ENCODE measurements at places on chromosomes 7 and 10. TPM values are rescaled to one million over a fixed set of nuclear protein-coding genes. Genes with fewer than 3 reads are reported as not detected.

GRCh38 chr7:129094501-129094900, 39.6 kb upstream of the TNPO3 start:
- H3K27ac ChIP-seq, result no peak overlapping the region
- H3K4me3 ChIP-seq, result no peak overlapping the region
- DNase-seq, result no peak
- no peaks in the 10 kb centered on the region for H3K4me1 ChIP-seq

DNA sequence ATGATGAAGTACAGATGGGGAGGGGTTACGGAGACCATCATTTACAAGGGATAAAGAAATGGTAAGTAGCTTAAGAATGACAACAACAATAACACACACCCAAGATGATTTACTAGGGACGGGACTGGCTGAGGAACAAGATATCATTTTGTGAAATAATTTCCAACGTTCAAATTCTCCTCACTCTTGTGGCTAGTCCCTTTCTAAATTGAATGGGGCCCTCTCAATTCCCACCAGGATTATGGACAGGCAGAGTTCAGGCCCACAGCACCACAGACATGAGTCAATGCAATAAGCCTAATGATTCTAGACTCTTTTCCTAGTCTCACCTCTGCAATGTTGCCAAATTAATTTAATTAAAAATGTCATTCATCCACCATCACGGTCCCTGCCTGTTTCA, 448.1 kb downstream of the KCNMA1 start:
- no peaks in the 10 kb centered on the region for H3K36me3 ChIP-seq
- no peaks in the 10 kb centered on the region for H3K27me3 ChIP-seq
- H3K27ac ChIP-seq, result no peak overlapping the region
- no peak overlapping the region for H3K4me3 ChIP-seq

DNA sequence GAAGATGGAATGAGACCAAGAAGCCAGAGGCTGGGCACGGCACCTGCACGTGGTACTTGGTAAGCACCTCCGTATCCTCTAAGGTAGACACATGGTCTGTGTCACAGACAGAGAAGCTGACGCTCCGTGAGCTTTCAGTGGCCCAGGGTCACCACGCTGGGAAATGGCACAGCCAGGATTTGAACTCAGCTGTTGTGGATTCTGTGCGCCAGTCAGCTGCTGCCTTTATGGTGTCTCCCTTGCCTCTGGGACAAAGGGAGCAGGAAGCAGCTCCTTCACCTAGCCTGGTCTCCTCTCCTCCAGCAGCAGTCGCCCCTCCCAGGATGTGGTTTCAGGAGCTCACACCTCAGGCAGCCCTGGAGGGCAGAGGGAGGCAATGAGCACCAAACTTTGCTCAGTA, 110.8 kb downstream of the ARHGAP22 start:
- H3K36me3 ChIP-seq, result no peaks in the 10 kb centered on the region
- H3K27me3 ChIP-seq, result no peaks in the 10 kb centered on the region
- no peak overlapping the region for H3K4me3 ChIP-seq
- H3K27ac ChIP-seq, result no peak overlapping the region
- peaks cover 18% of the 10 kb centered on the region for H3K4me1 ChIP-seq
- DNase-seq, result no peak

GRCh38 chr10:47415520-47416304, 31.6 kb upstream of the ZNF488 start:
- H3K27me3 ChIP-seq, result peaks cover 15% of the 10 kb centered on the region
- peak; percentile 33 for DNase-seq
- H3K36me3 ChIP-seq, result no peaks in the 10 kb centered on the region
- H3K4me1 ChIP-seq, result peaks cover 3% of the 10 kb centered on the region

GRCh38 chr10:113340282-113340681, 212.6 kb upstream of the HABP2 start:
- H3K4me3 ChIP-seq, result no peak overlapping the region
- H3K4me1 ChIP-seq, result no peaks in the 10 kb centered on the region
- DNase-seq, result peak; percentile 10

DNA sequence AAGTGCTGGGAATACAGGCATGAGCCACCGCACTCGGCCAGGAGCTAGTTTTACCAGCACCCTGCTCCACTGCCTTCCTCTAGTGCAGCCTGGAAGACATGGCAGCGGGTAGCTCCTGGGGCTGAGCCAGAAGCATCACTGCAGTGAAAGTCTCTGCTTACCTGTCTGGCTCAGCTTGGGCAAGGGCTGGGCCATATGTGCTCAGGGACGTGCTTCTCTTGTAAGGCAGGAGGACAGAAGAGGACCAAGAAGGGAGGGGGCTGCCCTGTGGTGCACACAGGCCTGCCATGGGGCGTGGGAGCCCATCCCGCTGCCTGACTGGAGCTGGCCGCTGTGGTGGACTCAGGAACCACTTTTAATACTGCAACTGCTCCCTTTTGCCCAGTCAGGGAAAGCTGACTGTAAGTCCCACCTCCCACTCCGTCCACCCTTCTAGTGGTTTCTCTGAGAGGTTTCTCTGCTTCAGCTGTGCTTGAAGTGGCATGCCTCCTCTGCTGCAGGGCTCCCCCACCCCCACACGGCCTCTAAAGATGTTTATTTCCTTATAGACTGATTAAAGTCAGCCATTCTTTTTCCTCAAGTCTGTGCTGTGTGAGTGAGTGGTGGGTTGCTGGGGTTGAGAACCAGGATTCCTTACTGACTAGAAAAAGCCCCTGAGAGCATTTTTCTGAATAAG, 25.3 kb upstream of the C10orf95 start:
- H3K4me1 ChIP-seq, result no peaks in the 10 kb centered on the region
- no peak overlapping the region for H3K27ac ChIP-seq
- no peaks in the 10 kb centered on the region for H3K27me3 ChIP-seq
- DNase-seq, result no peak
- peaks cover 13% of the 10 kb centered on the region for H3K36me3 ChIP-seq
- no peak overlapping the region for H3K4me3 ChIP-seq

DNA sequence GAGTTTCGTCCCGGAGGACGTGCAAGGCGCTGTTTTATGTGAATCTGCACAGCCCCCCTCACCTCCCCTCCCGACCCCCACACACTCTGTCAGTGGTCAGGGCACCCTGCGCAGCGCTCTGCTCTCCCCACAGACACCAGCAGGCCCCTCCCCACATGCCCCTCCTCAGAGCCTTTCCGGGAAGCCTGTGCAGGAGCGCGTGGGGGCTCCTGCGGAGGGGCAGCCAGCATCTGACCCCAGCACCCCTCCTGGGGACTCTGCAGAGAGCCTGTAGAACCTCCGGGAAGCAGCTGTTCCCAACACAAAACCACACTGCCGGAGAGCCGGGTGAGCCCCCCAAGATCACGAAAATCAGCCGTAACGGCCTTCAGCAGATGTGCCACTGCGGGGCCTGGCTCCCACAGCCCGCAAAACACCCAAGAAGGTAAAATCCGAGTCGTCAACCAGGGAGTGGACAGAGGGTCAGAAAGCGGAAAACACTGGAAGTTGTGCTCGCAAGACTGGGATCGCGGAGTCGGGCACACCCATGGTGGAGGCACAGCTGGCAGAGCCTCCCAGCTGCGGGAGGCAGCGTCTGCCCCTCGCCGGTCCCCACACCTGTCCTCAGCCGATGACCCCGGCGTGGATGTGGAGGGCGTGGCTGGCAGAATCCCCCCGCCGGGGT, 53.8 kb upstream of the PDGFA start:
- no peaks in the 10 kb centered on the region for H3K4me1 ChIP-seq
- H3K4me3 ChIP-seq, result no peak overlapping the region
- H3K27ac ChIP-seq, result no peak overlapping the region
- H3K27me3 ChIP-seq, result no peaks in the 10 kb centered on the region
- DNase-seq, result no peak
- no peaks in the 10 kb centered on the region for H3K36me3 ChIP-seq

DNA sequence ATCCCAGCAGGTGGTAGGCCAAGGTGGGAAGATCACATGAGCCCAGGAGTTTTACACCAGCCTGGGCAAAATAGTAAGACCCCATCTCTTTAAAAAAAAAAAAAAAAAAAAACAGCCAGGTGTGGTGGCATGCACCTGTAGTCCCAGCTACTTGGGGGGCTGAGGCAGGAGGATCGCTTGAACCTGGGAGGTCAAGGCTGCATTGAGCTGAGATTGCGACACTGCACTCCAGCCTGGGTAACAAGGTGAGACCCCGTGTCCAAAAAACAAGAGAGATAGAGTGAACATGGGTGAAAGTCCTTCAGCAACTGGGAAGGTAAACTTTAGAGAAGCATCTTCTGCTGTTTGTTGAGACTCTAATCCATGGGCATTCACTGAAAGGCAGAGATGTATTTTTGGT, 6.3 kb upstream of the LAMTOR4 start:
- no peaks in the 10 kb centered on the region for H3K27me3 ChIP-seq
- no peak overlapping the region for H3K4me3 ChIP-seq
- no peaks in the 10 kb centered on the region for H3K36me3 ChIP-seq
- H3K4me1 ChIP-seq, result no peaks in the 10 kb centered on the region
- no peak for DNase-seq

DNA sequence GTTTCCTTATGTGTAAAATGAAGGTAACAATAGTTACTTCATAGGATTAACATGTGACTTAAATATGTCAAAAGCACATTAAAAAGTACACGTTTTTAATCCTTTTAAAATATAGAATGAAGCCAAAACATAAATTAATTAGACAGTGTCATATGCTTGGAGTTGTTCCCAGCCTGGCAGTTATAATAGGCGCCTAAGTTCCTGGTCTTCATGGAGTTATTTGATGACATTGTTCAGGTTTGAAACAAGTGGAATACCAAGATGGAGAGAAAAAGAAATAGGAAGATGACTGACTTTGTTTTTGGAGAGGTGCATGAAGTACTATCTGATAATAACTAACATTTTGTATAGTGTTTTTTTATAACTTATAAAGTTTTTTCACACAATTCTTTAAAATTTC, 67.3 kb downstream of the ZNRF2 start:
- H3K27me3 ChIP-seq, result no peaks in the 10 kb centered on the region
- no peak overlapping the region for H3K27ac ChIP-seq
- peaks cover 15% of the 10 kb centered on the region for H3K4me1 ChIP-seq
- no peak for DNase-seq

GRCh38 chr10:88983206-88983605, 7.4 kb upstream of the FAS start:
- H3K36me3 ChIP-seq, result no peaks in the 10 kb centered on the region
- no peak overlapping the region for H3K4me3 ChIP-seq
- H3K27ac ChIP-seq, result no peak overlapping the region
- no peaks in the 10 kb centered on the region for H3K27me3 ChIP-seq
- H3K4me1 ChIP-seq, result peaks cover 17% of the 10 kb centered on the region
- peak; percentile 27 for DNase-seq

DNA sequence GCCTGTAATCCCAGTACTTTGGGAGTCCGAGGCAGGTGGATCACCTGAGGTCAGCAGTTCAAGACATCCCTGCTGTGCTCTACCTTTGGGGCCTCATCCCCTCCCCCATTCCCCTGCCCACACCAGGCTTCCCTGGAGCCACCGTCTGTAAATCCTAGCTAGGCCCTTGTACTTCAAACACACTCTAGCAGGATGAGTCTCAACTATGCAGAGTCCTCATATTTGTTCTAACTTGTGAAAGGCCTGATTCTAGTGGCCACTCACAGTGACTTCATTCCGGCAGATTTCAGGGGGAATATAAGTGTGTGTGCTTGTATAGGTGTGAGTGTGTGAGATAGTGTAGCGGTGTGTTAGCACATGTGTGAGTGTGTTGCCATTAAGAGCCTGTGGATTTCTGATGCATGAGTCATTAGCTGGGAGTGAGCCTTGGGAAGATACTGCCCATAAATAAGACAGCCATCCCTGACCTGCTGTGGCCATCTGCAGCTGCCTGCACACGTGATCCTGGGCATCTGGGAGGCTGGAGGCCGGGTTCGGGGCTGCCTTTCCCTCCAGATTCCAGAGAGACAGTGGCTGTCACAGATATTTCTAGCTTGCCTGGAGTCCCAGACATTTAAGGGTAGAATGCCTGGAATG, 1.7 kb upstream of the NEURL1 start:
- no peaks in the 10 kb centered on the region for H3K36me3 ChIP-seq
- peak; percentile 92 for DNase-seq
- peaks cover 61% of the 10 kb centered on the region for H3K27me3 ChIP-seq
- H3K4me1 ChIP-seq, result peaks cover 19% of the 10 kb centered on the region
- no peak overlapping the region for H3K4me3 ChIP-seq
- H3K27ac ChIP-seq, result no peak overlapping the region

GRCh38 chr7:16668049-16668858, 22.3 kb downstream of the BZW2 start:
- H3K4me3 ChIP-seq, result no peak overlapping the region
- H3K4me1 ChIP-seq, result peaks cover 30% of the 10 kb centered on the region
- H3K36me3 ChIP-seq, result peaks cover 8% of the 10 kb centered on the region
- peak; percentile 100 for DNase-seq

DNA sequence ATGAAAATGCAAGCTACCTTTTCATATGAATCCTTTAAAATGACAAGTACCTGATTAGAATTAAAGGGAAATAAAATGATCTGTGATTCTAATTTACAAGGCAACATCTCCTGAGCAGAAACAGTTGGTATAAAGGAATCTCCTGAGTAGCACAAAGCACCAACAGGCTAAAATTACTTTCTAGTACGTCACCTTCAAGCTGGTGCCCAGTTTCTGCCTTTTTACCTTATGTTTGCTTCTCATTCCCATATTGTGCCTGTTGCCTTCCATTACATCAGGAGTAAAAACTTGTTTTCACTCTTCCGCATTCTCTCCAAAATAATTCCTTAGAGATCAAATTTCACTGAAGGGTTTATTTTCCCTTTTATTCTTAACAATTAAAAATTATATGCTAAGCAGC, 587.1 kb upstream of the KCND2 start:
- H3K4me3 ChIP-seq, result no peak overlapping the region
- no peaks in the 10 kb centered on the region for H3K4me1 ChIP-seq
- DNase-seq, result no peak
- H3K27me3 ChIP-seq, result no peaks in the 10 kb centered on the region
- no peaks in the 10 kb centered on the region for H3K36me3 ChIP-seq

GRCh38 chr10:113503930-113504329, 48.9 kb upstream of the HABP2 start:
- no peak for DNase-seq
- H3K27me3 ChIP-seq, result peaks cover 12% of the 10 kb centered on the region
- no peaks in the 10 kb centered on the region for H3K4me1 ChIP-seq
- H3K36me3 ChIP-seq, result no peaks in the 10 kb centered on the region
- H3K4me3 ChIP-seq, result no peak overlapping the region

DNA sequence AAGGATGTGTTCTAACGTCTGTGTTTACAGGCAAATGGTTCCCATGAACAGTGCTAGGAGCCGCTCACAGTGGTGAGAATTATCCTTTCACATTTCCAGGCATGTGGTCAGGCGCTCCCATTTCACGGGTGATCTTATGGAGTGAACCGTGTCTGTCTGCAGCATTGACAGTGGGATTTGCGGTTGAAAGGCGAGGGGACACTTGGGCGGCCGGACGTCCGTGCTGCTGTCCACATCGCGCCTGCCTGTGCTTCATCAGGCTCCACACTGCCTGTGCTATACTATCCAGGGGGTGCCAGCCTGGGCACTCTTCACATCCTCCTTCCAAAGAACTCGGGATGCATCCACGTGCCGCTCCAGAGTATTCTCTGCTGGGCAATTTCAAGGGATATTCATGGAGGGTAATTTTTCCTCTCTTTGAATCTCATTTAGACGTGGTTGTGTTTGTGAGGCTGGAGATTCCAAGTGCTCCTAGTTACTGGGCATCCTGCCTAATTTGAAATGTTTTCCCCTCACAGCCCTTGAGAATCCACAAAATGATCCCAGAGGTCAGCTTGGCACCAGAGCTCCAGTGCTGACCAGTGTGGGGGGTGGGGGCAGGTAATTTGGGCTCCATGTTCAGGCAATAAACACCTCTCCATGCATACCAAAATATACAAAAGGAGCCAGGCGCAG, 61.9 kb upstream of the EBF3 start:
- H3K36me3 ChIP-seq, result no peaks in the 10 kb centered on the region
- DNase-seq, result no peak
- no peaks in the 10 kb centered on the region for H3K27me3 ChIP-seq
- H3K4me3 ChIP-seq, result no peak overlapping the region
- peaks cover 23% of the 10 kb centered on the region for H3K4me1 ChIP-seq

PIK3AP1 gene
- total RNA-seq, result 9.3 TPM

IDI2 gene
- not detected for total RNA-seq

GJD4 gene
- total RNA-seq, result not detected

DDC gene
- not detected for total RNA-seq

CEP55 gene
- 3.7 TPM for total RNA-seq

SFMBT2 gene
- 3.9 TPM for total RNA-seq

CALML3 gene
- not detected for total RNA-seq

VWDE gene
- total RNA-seq, result 1.8 TPM

OR2A5 gene
- not detected for total RNA-seq

All from astrocyte (in vitro differentiated cells and primary cell).